ENCODE measurements at places on chromosomes 7 and 10. TPM values are rescaled to one million over a fixed set of nuclear protein-coding genes. Genes with fewer than 3 reads are reported as not detected.

FAM131B gene
- 0.85 TPM for total RNA-seq

ACSL5 gene
- 71.9 TPM for total RNA-seq

ELFN1 gene
- total RNA-seq = 0.19 TPM

GATAD1 gene
- total RNA-seq = 24.3 TPM

FAM13C gene
- 1.3 TPM for total RNA-seq

PMPCB gene
- 82.0 TPM for total RNA-seq

BTRC gene
- 14.8 TPM for total RNA-seq

RADIL gene
- 0.08 TPM for total RNA-seq

SPAG6 gene
- total RNA-seq = not detected

ITIH2 gene
- not detected for total RNA-seq

CDK5 gene
- total RNA-seq = 23.4 TPM

WASHC2C gene
- total RNA-seq = 43.3 TPM

GPER1 gene
- total RNA-seq = 0.24 TPM

- no peak for ATAC-seq
Measured at GRCh38 chr7:1287752-1288201, 55.1 kb downstream of the UNCX start.

DNA sequence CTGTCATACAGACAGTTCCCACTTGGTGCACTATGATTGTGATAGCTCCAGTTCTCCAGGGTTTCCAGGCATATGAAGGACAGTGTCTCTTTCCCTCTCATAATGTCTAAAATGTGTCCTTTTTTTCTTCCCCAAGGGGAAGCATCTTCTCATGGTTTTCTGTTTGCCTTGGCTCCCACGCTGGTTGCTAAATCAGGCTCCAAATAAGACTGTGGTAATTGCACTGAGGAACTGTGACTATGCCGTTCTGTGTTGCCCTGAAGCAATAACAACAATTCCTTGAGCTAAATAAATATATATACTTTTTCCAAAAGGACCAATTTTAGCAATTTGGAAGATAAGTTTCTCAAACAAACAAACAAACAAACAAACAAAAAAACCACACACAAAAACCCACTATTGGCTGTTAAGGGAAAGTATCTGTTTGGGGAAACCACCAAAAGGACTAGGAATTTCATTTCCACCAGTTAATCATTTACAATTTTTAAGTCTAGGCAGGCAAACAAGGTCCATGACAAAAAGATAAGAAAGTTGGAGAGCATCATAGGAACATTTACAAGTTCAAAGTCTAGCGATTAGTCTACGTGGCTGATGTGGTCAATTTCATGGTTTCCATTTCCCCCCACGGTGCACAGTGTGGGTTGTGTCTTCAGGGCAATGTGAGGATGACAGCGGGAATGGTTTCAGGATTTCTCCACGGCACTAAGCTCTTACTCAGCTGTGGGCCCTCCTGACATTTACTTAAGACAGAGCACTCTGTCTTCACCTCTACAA is 62.4 kb downstream of the THNSL1 start:
- peak; percentile 68 for ATAC-seq

GRCh38 chr10:128540781-128541761 is 414.8 kb upstream of the MKI67 start:
- no peak for ATAC-seq

GRCh38 chr7:70419526-70420380 is 712.2 kb upstream of the GALNT17 start:
- ATAC-seq = no peak

DNA sequence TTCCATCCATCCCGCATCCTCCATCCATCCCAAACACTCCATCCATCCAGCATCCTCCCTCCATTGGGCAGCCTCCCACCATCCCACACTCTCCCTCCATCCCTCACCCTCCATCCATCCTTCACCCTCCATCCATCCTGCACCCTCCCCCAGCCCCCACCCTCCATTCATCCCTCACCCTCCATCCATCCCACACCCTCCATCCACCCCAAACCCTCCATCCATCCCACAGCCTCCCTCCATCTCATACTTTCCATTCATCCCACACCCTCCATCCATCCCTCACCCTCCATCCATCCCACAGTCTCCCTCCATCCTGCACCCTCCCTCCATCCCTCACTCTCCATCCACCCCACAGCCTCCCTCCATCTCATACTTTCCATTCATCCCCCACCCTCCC is 60.4 kb downstream of the FOXI2 start:
- ATAC-seq = peak; percentile 32

DNA sequence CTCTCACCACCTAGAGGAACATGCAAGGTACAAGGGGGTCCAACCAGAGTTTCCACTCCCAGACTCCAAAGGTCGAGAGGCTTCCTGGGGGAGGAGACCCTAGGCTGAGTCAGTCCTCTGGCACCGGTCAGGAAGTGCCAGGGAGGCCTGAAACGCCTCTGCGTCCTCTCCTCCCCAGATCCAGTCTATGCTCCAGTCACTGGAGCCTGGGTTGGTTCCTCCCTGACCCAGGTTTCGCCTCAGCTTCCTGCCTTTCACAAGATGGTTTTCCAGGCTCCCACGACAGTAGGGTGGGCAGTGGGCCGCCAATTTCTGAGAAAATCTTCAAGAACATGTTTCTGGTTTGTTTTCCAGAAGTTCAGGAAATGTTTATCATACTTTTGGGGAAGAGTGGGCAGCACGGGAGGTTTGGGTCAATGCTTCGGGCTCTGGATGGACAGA is 30.0 kb downstream of the DUSP5 start:
- ATAC-seq = no peak

GRCh38 chr7:112104120-112104519 is 102.1 kb downstream of the DOCK4 start:
- no peak for ATAC-seq

- ATAC-seq = no peak
Measured at GRCh38 chr10:86036544-86036831, 330.1 kb downstream of the GRID1 start.

DNA sequence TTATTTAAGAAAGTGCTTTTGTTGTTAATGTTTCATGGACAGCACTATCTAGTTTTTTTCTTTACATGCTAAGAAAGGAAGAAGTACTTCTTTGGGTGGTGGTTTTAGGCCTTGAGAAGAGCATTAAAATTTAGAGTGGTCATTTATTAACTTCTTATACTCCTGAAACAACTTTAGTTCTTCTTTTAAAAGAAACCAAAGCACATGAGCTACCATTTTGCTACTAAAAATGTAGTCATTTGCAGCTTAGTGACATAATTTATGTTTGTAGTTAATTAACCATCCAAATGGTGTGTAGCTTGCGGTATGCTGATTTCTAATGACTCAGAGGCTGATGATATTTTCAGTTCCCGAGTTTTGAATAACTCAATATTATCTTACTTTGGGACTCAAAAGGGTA is 207.5 kb downstream of the BBS9 start:
- no peak for ATAC-seq

DNA sequence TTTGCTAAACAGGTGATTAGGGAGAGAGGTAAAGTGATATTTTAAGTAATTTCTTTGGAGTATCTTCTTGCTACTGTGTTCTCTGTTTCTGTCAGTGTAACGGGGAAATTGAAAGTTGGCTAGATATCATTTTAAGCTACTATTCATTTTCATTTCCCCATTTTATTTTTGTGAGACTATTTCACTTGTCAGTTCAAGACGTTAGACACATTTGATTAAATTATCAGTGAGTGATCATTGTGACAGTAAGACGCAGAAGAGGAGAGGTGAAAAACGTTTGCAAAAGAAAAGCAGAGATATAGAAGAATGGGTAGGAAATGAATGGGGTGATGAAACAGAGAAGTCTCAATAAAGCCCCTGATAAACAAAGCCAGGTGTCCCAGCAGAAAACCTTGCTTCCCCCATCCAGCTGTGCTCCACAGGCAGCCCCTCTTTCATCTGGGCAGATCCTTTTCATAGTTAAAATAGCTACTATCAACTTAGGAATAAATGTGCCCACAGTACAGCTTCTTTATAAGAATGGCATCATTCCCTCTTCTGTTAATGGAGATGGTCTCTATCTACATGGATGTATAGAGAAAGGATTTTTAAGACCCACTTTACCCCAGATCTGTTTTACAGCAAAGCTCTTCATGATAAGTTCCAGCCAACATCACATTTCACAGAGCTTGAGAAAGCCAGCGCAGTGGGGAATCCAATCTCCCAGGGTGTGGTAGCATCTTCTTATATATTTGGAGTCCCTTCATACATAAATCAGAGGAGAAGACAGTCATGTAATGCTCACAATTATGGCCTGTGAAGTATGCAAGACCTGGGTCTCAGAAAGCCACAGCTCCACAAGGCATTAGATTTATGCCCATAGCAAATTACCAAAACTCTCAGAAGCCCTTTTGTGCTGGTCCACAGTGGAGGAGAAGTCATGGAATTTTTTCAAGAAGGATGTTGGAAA is 138.1 kb upstream of the ITGB1 start:
- ATAC-seq = no peak

- no peak for ATAC-seq
Measured at GRCh38 chr7:105831824-105832535, 44.4 kb downstream of the ATXN7L1 start.

GRCh38 chr7:151720280-151720679 is 156.6 kb downstream of the PRKAG2 start:
- ATAC-seq = no peak

DNA sequence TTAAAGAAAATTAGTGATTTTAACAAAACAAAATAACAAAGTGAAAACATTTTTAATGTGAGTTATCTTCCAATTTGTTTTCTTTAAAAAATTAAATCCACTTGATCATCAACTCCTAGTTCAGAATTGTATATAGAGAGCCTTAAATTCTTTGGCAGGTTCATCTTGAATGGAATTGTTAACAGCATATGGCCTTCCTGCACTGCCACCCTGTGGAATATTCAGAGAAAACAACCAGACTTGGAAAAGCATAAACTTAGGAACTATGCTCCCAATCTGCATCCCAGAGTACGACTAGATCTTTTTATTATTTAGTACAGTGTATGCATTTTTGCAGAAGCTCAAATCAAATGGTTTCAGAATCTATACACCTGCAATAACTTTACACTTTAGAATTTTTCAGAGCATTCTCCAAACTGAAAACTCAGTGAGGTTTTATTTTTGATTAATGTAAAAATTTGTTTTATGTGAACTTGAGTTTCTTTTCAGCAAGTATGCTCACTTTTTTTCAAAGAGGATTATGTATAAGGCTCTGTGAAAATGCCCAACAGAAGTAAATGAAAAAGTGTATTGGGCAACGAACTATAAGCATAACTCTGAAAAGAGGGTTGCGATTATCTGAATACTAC is 44.9 kb upstream of the ANK3 start:
- no peak for ATAC-seq

GRCh38 chr7:96084881-96085553 is 236.9 kb downstream of the SLC25A13 start:
- ATAC-seq = peak; percentile 73

DNA sequence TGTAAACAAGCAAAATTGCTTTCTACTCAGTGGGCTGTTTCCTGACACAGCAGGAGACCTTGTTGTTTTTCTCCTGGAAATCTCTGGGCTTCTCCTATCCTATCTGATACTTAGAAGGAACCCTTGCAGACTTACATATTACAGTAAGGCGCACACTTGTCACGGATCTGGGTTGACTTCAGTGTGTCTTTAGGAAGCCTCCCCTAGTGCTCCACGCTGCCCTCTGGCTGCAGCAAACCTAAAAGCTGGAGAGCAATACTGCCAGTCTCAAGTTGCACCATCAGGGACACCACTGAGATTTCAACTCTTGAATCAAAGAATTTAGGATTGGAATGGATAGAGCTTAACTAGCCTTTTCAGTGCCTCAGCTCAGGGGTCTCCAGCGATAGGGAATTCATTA is 495.3 kb downstream of the LRMDA start:
- ATAC-seq = no peak

DNA sequence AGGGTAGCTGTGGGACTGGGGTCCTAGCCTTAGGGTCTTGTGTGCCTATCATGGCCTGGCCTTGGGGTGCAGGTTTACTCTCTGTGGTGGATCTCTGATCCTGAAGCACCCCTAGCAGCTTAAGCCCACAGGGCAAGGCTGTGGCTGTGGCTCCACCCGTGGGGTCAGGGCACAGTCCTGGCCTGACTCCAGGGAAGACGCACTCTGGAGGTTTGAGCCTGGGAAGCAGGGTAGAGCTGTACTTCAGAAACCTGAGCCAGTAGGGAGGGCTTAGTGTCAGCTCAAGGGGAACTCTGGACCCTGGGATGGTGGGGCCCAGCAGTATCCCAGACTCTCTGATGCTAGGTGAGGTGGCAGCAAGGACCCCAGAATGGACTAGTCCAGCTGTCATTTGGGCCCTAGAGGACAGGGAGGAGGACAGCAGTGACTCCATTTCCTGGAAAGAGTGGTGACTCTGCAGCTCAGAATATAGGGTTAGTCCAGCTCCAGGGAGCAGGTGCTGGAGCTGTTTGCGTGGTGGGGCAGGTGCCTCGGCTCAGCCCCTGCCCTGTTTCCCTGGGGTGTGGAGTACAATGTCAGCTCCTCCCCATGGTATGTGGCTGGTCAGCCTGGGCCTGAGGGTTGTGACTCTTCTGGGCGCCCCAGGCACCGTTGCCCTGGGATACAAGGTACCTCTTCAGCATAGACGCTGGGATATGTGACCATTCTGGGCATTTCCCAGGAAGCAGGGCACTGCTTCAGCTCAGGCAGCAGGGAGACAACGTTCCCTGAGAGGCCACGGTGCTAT is 15.8 kb downstream of the GTPBP4 start:
- ATAC-seq = no peak

DNA sequence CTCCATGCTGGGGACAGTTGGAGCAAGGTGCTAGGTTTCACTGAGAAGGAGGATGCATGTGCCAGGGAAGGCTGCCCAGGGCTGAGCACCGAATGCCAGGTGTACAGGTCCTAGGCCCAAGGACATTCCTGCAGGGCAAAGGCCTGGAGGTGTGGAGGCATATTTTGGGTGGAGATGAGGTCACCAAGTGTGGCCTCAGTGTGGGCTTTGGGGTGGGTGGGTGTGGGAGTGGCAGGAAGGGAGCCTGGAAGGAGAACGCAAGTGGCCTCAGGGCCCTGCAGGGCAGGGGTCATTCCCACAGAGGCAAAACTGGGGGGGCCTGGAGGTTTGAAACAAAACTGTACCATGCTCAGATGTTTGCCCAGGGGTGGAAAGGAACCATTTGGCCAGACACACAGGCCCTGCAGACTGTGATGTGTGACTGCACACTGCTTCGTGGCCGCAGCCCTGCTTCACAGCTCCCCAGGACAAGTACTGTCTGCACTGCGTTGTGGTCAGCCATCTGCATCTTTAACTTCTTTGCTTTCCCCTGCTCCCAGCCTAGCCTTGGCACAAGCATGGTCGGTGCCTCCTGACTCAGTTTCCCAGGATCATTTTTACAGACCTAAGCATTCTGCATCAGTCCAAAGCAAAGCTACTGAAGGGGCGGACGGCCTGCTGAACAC is 5.1 kb downstream of the PLPP4 start:
- no peak for ATAC-seq

DNA sequence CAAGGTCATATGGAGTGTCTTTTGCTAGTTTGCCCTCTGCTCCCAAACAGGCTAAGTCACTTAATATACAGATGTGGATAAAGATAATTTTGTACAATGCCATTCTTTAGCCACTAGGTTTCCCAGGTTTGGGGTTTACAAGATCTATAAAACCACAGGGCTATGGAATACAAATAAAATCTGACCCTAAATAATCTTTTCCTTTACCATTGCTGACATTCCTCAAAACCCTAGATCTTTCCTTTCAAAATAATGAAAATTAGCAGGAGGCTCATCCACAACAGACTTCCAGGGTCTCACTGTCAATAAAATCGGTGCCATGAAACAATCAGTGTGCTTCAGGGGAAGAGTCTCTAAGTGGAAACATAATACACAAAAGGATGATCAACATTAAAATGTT is 148.4 kb downstream of the CPEB3 start:
- ATAC-seq = no peak

Data from activated T-helper 17 cell treated with anti-CD3 and anti-CD28 coated beads, Interleukin-2, amount 50 U/mL, for 72 hours (primary cell).